Activated gamma-delta T cell treated with Interleukin-2 at 50 U/mL for 16 hours (primary cell): ENCODE measurements at places on chromosomes 12 and 14.
A peak's percentile ranks its signal among the peaks of the same experiment; 100 is the strongest.

GRCh38 chr14:73757876-73758391 lies 43.8 kb upstream of the PNMA1 start:
- DNase-seq, result no peak

DNA sequence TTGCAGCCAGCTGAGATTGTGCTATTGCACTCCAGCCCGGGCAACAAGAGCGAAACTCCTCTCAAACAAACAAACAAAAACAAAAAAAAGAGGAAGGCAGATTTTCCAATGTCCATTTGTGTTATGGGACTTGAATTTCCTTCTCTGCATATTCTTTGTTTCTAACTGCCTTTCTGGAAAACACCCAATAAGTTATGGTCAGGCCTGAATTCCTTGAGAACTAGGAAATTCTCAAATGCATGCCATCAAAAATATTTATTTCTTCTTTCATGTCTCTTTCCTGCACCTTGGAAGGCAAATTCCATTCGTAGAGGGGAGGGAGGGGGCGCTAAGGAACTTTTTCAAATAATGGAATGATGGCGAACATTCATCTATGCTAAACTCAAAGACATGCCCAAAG lies 117.6 kb upstream of the TMCC3 start:
- DNase-seq, result no peak

GRCh38 chr12:89573051-89573810 lies 47.4 kb upstream of the POC1B start:
- no peak for DNase-seq

DNA sequence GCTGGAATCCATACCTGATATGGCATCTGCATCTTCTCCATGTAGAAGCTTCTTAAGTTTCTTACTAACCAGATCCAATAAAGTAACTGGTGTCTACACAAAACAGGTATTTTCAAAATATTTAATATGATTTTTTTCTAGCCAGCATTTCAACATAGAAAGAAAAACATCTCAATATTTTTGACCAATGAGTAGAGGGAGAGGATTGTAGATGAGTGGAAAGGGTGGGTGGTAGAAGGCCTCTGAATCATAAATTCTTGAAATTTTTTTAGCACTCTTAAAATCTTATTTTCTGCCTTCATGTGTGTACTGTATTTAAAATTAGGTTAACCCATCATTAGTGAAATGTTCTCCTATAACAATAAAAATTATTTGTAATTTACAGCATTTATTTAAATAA lies 18.0 kb downstream of the DEPDC4 start:
- DNase-seq, result no peak

DNA sequence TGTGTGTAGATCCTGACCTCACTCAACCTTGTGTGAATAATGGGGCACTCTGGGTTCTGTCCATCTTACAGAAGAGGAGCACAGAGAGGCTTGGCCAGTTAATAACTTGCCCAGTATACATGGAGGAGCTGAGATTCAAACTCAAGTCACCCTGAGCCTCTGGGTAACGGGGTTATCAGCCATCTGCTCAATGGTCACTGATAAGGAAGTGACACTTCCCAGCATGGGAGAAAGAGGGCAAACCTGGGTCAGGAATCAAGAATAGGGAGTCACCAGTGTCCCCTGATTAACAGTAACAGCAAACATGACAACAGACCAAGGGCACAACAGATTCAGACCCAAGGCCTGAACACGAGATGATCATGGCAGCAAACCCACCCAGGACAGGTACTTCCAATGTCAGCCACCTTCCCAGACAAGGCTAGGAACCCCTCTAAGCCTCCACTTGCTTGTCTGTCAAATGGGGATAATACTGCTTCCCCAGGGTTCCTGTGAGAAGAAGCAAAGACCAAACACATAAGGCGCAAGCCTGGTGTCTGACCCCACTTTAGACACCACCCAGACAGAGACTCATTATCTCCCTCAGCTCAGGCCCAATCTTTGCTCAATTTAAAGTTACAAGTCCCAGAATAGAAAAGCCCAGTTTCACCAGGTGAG lies 3.6 kb downstream of the CCDC85C start:
- no peak for DNase-seq

DNA sequence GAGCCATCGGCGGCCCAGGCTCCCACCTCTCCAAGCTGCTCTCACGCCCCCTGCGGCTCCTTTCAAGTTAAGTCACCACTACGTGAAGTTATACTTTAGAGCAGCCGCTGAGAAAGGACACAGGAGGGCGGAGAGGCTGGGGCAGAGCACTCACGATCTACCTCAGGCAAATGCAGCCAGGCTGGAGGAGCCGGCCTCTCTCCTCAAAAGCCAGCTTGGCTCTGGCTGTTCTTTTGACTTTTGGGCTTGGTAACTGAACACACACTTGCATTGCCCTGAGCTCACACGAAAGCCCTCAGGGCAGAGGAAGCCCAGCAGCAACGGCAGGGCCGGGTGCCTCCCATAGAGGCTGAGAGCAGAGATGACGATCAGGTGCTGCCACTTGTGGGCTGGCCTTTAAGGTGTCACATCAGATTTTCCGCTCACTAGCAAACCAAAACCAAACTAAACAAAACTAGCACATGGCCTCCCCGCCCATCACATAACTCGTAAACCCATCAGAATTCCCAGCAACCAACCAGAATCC lies 75.2 kb downstream of the PITPNM2 start:
- peak; percentile 68 for DNase-seq

GRCh38 chr12:51823875-51824565 lies 24.5 kb downstream of the FIGNL2 start:
- DNase-seq, result no peak
